HFFc6 (cell line): ENCODE measurements at places on chromosomes 4 and X. TPM values are rescaled to one million over a fixed set of nuclear protein-coding genes. Genes with fewer than 3 reads are reported as not detected.

- H3K36me3 ChIP-seq: no peaks in the 10 kb centered on the region
- no peak overlapping the region for H3K27ac ChIP-seq
- H3K27me3 ChIP-seq: no peaks in the 10 kb centered on the region
Measured at GRCh38 chrX:63258144-63258543, 93.0 kb downstream of the SPIN4 start.

DNA sequence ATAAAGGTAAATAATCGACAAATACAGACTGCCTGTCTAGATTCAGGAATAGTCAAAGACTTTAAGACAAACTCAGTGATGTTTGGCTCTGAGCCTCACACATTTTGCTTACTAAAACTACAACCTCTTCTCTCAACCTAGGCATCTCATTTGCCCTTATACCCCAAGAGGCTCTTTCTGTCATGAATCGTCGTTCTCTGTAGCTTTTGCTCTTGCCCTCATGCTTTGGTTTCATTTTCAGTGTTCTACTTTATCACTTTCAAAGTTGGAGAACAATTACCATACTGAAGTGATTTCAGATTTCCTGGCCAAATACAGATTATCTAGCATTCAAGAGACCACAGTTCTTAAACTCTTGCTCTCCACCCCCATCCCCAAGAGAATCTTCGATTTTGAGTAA, 114.1 kb upstream of the RAP2C start:
- H3K27ac ChIP-seq: no peak overlapping the region
- DNase-seq: no peak
- H3K4me3 ChIP-seq: no peak overlapping the region
- no peaks in the 10 kb centered on the region for H3K36me3 ChIP-seq
- H3K27me3 ChIP-seq: no peaks in the 10 kb centered on the region

Gene BOD1L1
- 24.1 to 25.4 TPM (median 24.7 TPM) in 3 replicates for total RNA-seq

- no peak overlapping the region for H3K4me3 ChIP-seq
- DNase-seq: peak; percentile 17
- H3K27ac ChIP-seq: no peak overlapping the region
- H3K4me1 ChIP-seq: peaks cover 19% of the 10 kb centered on the region
- no peaks in the 10 kb centered on the region; the same call in 1 of the 2 replicates for H3K36me3 ChIP-seq
Measured at GRCh38 chr4:82629238-82630000, 67.6 kb upstream of the TMEM150C start.

DNA sequence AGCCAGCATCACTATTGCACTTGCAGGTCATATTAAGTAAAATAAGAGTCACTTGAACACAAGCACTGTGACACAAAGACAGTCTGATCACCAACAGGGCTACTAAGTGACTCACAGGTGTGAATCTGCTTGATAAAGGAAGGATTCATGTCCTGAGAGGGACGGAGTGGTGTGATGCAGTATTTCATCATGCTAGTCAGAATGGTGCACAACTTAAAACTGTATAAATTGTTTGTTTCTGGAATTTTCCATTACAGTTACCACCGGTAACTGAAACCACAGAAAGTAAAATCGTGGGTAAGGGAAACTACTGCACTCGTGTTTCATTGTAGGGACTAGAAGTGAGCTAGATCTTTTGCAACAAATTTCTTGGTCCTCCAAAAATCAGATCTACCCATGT, 109.7 kb downstream of the ELOVL6 start:
- H3K27ac ChIP-seq: peak overlapping the region; percentile 11; the same call in 1 of the 2 replicates
- H3K4me1 ChIP-seq: peaks cover 84% of the 10 kb centered on the region
